ENCODE measurements at places on chromosomes 4 and X. TPM values are rescaled to one million over a fixed set of nuclear protein-coding genes. Genes with fewer than 3 reads are reported as not detected.

The BMX gene
- total RNA-seq, result not detected

The KCTD8 gene
- 3.6 TPM for total RNA-seq

The FRMPD3 gene
- 1.7 TPM for total RNA-seq

The ASB11 gene
- total RNA-seq, result not detected

The KLB gene
- total RNA-seq, result 0.14 TPM

The CT83 gene
- total RNA-seq, result not detected

DNA sequence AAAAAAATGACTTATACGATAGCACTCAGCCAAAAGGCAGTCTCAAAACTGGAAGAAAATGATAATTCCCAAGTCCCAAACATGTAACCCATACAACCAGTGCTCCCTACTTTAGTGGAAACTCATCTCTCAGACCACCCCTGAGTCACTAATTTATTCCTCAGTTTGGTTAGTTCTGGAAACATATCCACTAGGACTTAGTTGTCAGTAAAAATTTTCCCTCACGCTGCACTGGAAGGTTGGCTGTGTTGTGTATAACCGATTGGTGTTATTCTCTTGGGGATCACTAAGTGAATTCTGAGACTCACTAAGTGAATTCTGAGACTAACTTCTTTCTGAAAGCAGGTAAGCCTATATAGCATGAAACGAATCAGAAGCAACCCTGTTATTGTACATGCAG lies 48.5 kb upstream of the GAB1 start:
- no peak for DNase-seq
- H3K27me3 ChIP-seq, result no peaks in the 10 kb centered on the region
- peaks cover 22% of the 10 kb centered on the region for H3K4me1 ChIP-seq
- no peak overlapping the region for H3K27ac ChIP-seq
- no peaks in the 10 kb centered on the region for H3K36me3 ChIP-seq

DNA sequence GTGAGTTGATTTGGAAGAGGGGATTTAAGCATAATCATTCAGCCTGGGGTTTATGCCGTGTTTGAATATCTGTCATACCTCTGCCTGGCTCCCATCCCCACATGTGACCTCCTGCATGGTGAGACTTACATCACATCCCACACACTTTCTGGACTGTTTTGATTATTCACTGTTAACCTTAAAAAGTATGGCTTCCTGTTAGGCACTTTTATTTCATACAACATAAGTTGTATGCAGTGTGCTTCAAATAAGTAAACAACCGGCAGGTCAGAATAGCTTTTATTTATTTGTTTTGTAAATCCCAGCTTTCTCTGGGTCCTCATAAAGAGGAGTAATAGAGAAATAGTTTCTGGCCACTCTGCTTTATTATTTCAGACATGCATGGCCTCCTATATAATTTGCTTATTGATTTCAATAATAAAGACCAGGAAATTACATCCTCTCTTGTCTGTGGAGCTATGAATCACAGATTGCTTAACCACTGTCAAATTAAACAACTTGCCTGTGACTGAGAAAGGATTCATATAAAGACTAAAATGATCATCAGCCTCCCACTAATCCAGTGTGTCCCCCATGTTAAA lies 376.8 kb upstream of the ZFP42 start:
- H3K27ac ChIP-seq, result no peak overlapping the region
- H3K27me3 ChIP-seq, result no peaks in the 10 kb centered on the region
- no peak for DNase-seq

DNA sequence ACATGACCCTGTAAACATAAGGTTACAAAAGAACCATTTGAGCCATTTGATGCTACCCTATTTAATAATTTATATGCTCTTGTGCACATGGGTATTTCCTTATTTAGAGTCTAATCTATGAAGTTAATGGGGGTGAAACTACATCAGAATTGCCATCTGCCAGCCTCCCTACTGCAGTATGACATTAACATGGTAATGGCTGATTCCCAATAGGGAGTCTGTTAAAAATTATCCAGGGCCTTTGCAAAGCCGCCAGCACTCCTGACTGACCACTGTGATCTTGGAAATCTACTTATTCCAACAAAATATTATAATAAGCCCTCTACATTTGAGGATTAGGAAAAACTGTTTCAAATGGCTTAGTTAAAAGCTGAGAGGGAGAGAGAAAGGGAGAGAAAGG lies 153.7 kb downstream of the CLCN4 start:
- H3K27ac ChIP-seq, result no peak overlapping the region
- H3K36me3 ChIP-seq, result no peaks in the 10 kb centered on the region
- no peak for DNase-seq
- H3K4me3 ChIP-seq, result peak overlapping the region; percentile 43
- peaks cover 25% of the 10 kb centered on the region for H3K4me1 ChIP-seq

GRCh38 chrX:39896951-39897740 lies 200.6 kb downstream of the BCOR start:
- H3K36me3 ChIP-seq, result no peaks in the 10 kb centered on the region
- H3K4me1 ChIP-seq, result peaks cover 48% of the 10 kb centered on the region
- peaks cover 8% of the 10 kb centered on the region for H3K27me3 ChIP-seq
- peak; percentile 49 for DNase-seq

- no peak for DNase-seq
- H3K27ac ChIP-seq, result no peak overlapping the region
Observed at GRCh38 chr4:167102475-167102874, 131.8 kb downstream of the SPOCK3 start.

GRCh38 chrX:152925835-152926234 lies 28.0 kb downstream of the ZNF185 start:
- no peaks in the 10 kb centered on the region for H3K36me3 ChIP-seq
- H3K27me3 ChIP-seq, result no peaks in the 10 kb centered on the region
- DNase-seq, result no peak
- no peak overlapping the region for H3K4me3 ChIP-seq
- no peak overlapping the region for H3K27ac ChIP-seq

DNA sequence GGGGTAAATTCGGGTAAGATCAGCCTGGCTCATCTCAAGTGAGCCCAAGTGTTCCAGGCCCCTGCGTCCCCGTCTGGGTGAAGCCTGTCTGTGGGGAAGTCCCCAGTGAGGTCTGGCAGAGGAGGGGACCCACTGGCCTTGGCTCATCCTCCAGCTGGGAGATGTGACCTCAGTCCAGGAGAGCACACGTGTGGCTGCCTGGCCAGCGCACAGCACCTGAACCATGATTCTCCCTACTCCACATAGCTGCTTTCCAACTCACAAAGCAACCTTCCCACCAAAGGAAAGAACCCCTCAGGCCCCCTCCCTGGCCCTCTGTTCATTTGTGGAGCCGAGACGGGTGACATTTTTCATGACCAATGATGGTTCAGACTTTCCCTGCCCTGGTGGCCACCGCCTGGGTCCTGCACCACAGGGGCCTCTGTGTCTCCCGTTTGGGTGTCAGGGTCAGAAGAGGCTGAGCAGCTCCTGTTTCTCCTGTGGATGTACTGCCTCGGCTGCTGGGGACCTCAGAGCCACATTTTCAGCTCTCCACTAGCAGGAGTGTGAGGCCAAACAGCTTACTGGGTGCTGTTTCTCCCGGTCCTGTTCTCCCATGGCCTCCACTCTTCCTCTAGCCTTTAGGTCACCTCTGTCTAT lies 111.4 kb downstream of the CPZ start:
- H3K4me3 ChIP-seq, result no peak overlapping the region
- H3K27me3 ChIP-seq, result no peaks in the 10 kb centered on the region
- peak; percentile 5 for DNase-seq
- peaks cover 9% of the 10 kb centered on the region for H3K4me1 ChIP-seq
- H3K36me3 ChIP-seq, result no peaks in the 10 kb centered on the region

DNA sequence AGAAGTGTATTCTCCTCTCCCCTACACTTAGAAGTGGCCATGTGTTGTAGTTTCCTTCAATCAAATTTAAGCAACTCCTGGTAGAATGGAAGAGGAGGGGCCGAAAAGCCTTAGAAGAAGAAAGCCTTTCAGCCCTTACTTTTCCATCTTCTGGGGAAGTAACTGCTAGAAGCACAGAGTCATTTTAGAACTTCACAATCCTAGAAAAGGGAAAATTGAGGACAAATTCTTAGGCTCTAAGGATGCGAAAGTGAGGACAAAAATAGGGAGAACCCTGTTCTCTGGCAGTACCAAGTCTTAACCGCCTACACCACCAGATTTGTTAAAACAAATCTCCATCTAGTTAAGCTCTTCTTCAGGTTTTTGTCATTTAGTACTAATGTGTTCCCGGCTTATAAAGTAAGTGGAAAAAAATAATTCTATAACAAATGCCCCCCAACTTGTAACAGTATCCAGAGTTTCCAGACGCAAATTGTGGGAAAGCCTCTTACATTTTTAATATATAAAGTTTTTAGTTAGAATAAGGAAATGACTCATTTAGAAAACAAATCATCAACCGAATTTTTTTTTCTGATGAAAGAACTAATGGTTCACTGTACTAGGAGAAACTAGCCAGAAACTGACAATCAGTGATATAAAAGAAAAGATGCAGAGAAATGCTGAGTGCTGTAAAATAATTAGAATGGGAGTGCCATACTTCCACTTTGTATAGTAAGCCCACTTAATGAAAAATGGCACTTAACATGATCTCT lies 76.0 kb downstream of the ARAP2 start:
- H3K4me1 ChIP-seq, result peaks cover 3% of the 10 kb centered on the region
- H3K36me3 ChIP-seq, result no peaks in the 10 kb centered on the region
- H3K27me3 ChIP-seq, result no peaks in the 10 kb centered on the region
- no peak overlapping the region for H3K4me3 ChIP-seq
- no peak for DNase-seq

- H3K36me3 ChIP-seq, result no peaks in the 10 kb centered on the region
- H3K27ac ChIP-seq, result no peak overlapping the region
- H3K27me3 ChIP-seq, result no peaks in the 10 kb centered on the region
- no peak for DNase-seq
- peaks cover 12% of the 10 kb centered on the region for H3K4me1 ChIP-seq
- no peak overlapping the region for H3K4me3 ChIP-seq
Observed at GRCh38 chrX:98501426-98501825, 1617.7 kb downstream of the RPA4 start.

GRCh38 chr4:101753721-101754120 lies 36.8 kb upstream of the BANK1 start:
- no peak overlapping the region for H3K27ac ChIP-seq
- no peaks in the 10 kb centered on the region for H3K4me1 ChIP-seq
- no peaks in the 10 kb centered on the region for H3K36me3 ChIP-seq
- H3K4me3 ChIP-seq, result no peak overlapping the region
- no peak for DNase-seq
- H3K27me3 ChIP-seq, result no peaks in the 10 kb centered on the region

GRCh38 chr4:110924761-110925160 lies 301.9 kb upstream of the PITX2 start:
- no peak overlapping the region for H3K4me3 ChIP-seq
- H3K4me1 ChIP-seq, result peaks cover 12% of the 10 kb centered on the region
- no peaks in the 10 kb centered on the region for H3K36me3 ChIP-seq
- no peak for DNase-seq
- no peak overlapping the region for H3K27ac ChIP-seq
- no peaks in the 10 kb centered on the region for H3K27me3 ChIP-seq

GRCh38 chr4:121212806-121213205 lies 48.7 kb upstream of the TNIP3 start:
- no peaks in the 10 kb centered on the region for H3K4me1 ChIP-seq
- no peaks in the 10 kb centered on the region for H3K36me3 ChIP-seq
- no peak overlapping the region for H3K27ac ChIP-seq
- H3K4me3 ChIP-seq, result no peak overlapping the region
- no peak for DNase-seq

DNA sequence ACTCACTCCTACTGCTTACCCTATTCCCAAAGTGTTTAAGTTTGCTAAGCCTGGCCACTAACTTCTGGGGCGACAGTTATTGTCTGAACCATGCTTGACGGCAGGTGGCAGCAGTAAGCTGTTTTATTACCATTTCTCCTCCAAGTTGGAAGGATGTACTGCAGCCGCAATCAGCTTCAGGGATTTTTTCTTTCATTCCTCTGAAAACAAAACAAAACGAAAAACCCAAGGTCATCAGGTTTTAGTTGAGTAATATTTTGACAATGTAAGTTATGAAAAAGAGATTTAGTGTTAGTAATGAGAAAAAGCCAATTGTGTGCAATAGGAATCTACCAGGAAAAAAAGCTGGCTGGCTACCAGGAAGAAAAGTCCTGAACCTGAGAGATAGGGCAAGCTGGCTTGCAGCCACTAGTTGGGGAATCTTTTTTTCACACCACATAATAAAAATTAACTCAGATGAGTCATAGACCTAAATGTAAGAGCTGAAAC lies 13.2 kb upstream of the RAB9B start:
- DNase-seq, result peak; percentile 69
- H3K36me3 ChIP-seq, result no peaks in the 10 kb centered on the region
- H3K27me3 ChIP-seq, result peaks cover 2% of the 10 kb centered on the region
- H3K27ac ChIP-seq, result no peak overlapping the region
- no peaks in the 10 kb centered on the region for H3K4me1 ChIP-seq

DNA sequence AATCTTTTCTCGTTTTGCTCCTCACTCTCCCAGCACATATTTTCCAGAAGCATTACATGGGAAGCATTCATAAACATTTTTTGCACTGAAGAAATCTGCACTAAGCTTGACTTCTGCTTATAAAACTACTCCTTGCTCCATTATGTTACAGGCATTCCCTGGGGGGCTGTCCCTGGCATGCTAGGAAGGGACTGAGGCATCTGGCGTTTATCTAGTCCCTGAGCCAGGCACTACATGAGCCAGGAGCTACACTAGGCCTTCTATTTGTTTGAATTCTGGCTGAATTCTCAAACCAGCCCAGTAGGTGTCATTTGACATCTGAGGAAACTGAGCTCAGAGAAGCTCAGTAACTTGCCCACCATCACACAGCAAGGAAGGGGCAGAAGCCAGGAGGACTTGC lies 43.3 kb downstream of the NHSL2 start:
- peaks cover 77% of the 10 kb centered on the region for H3K4me1 ChIP-seq
- no peak for DNase-seq
- H3K36me3 ChIP-seq, result no peaks in the 10 kb centered on the region

DNA sequence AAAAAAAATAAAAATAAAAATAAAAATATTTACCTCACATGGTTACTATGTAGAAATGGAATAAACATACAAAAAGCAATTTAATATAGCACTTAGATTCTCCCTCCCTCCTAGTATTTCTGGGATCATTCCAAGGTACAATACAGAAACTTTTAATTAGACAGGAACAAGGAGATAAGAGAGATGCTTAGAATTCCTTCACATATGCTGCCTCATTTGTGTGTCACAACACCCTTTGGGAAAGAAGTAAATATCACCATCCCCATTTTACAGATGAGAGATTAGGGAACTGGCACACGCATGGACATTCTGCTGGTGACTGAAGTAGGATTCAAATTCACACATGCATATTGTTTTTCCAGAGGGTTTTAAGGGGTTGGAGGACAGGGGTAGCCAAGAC lies 164.2 kb downstream of the APBB2 start:
- no peak overlapping the region for H3K4me3 ChIP-seq
- peaks cover 13% of the 10 kb centered on the region for H3K4me1 ChIP-seq
- H3K27me3 ChIP-seq, result no peaks in the 10 kb centered on the region

DNA sequence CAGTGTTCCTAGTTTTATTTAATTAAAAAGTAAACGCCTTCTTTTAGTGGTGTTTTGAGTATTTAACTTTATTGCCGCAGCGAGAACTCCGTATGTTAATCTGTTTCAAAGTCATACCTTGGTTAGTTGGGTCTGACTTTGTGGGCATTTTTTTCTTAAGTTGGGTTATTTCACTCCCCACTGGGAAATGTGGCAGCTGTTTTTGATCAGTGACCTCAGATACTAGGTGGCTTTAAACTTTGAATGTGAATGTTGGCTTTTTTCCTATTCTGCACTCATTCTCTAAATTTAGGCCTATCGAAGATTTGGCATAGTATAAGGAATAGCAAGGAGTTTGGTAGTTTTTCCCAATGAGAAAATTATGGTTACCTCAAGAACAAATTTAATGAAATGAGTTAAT lies 85.9 kb downstream of the FIP1L1 start:
- no peak for DNase-seq
- no peak overlapping the region for H3K4me3 ChIP-seq
- no peaks in the 10 kb centered on the region for H3K27me3 ChIP-seq
- H3K36me3 ChIP-seq, result peaks cover 67% of the 10 kb centered on the region

Data from WTC11 (cell line).